ENCODE measurements at places on chromosomes 16 and 17. TPM values are rescaled to one million over a fixed set of nuclear protein-coding genes. Genes with fewer than 3 reads are reported as not detected.
A peak's percentile ranks its signal among the peaks of the same experiment; 100 is the strongest.

DNAAF8 gene
- 0.56 TPM for total RNA-seq

NPIPA8 gene
- total RNA-seq, result 25.0 TPM

PRSS27 gene
- total RNA-seq, result 6.3 TPM

KCTD11 gene
- total RNA-seq, result 10.1 TPM

DNA sequence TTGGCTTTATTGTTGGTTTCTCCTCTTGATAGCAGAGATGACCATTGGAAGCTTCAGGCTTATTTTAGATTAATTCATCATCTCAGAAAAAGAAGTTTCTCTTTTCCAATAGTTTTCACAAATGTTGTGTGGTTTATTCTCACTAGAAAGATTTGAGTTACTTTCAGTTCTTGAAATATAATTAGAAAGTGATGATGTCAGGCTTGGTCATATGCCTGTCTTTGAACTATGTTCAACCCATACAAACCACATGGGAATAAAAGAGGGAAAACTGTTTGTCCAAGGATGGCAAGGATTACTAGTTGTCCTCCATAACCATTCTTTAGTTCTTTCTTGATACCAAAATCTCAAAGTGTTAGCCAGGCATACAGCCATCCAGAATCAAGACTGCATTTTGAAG lies 3.7 kb upstream of the HS3ST2 start:
- H3K4me1 ChIP-seq, result no peaks in the 10 kb centered on the region
- H3K4me3 ChIP-seq, result no peak overlapping the region
- no peak for DNase-seq
- no peaks in the 10 kb centered on the region for H3K36me3 ChIP-seq
- peaks cover 11% of the 10 kb centered on the region for H3K27me3 ChIP-seq

DNA sequence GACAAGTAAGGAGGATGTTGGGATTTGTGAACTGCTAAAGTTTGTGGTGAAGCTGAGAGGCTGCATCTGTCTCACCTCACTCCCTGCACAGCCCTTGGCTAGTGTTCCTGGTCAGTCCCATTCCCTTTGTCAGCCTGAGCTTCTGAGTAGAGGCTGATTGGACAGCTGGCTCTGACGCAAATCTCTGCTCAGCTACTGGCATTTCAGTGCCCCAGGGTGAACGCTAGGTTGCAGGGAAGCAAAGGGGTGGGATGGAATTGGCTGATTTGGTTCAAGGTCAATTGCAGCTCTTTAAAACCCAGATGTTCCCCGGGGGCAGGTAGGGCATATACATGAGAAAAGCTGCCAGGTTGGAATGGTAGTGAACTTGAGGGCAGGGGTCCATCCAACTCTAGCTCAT lies 23.1 kb upstream of the CNOT1 start:
- no peak overlapping the region for H3K4me3 ChIP-seq
- H3K27ac ChIP-seq, result no peak overlapping the region
- no peaks in the 10 kb centered on the region for H3K27me3 ChIP-seq
- no peaks in the 10 kb centered on the region for H3K4me1 ChIP-seq
- DNase-seq, result peak; percentile 51

DNA sequence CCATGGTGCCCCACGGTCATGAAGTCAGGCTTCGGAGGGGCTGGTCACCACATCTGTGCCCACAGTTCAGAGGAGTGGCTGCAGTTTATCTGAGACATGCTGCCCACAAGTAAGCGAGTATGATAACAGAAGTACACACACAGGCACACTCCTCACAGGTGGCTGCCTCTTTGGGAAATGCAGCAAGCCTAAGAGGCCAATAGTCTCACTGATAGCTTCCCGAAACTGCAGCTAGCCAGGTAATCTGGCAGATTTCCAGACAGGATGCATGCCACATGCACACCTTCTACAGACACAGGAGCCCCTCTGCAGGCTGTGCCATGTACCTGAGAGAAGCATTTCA lies 12.6 kb upstream of the GFOD2 start:
- H3K4me3 ChIP-seq, result no peak overlapping the region
- H3K36me3 ChIP-seq, result peaks cover 6% of the 10 kb centered on the region
- H3K27ac ChIP-seq, result no peak overlapping the region
- no peaks in the 10 kb centered on the region for H3K27me3 ChIP-seq
- DNase-seq, result no peak

All from MCF 10A (cell line).